Left renal cortex interstitium (tissue), 4 donors: ENCODE measurements at places on chromosomes 7 and 10. TPM values are rescaled to one million over a fixed set of nuclear protein-coding genes. Genes with fewer than 3 reads are reported as not detected.

- no peak for DNase-seq
Observed at GRCh38 chr7:12805957-12806356, 118.5 kb downstream of the ARL4A start.

The ITIH5 gene
- 20.5 TPM for polyA plus RNA-seq

GRCh38 chr10:131275691-131276090, 35.8 kb downstream of the TCERG1L start:
- no peak for DNase-seq

- no peak for DNase-seq
Observed at GRCh38 chr10:79375321-79376077, 28.2 kb downstream of the PPIF start.

GRCh38 chr10:48390933-48391845, 84.7 kb downstream of the MAPK8 start:
- DNase-seq: no peak
